Stimulated activated CD4-positive, alpha-beta T cell treated with anti-CD3 and anti-CD28 coated beads, Interleukin-12 subunit alpha, Interleukin-12 subunit beta, amount 100 ng/mL, for 24 hours (primary cell): ENCODE measurements at places on chromosomes 7 and 10.

- DNase-seq, result no peak
Measured at GRCh38 chr10:51034769-51035168, 39.5 kb upstream of the PRKG1 start.

- no peak for DNase-seq
Measured at GRCh38 chr10:86033581-86033980, 333.0 kb downstream of the GRID1 start.

DNA sequence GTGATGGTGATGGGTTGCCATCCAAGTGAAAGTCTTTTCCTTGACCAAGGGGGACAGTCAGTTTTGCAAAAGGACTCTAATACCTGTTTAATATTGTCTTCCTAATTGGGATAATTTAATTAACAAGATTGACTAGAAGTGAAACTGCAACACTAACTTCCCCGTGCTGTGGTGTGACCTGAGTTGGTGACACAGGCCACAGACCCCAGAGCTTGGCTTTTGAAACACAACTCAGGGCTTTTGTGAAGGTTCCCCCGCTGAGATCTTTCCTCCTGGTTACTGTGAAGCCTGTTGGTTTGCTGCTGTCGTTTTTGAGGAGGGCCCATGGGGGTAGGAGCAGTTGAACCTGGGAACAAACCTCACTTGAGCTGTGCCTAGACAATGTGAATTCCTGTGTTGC, 6.9 kb downstream of the PPIF start:
- no peak for DNase-seq

- no peak for DNase-seq
Measured at GRCh38 chr7:101865031-101865430, 47.6 kb downstream of the CUX1 start.

- no peak for DNase-seq
Measured at GRCh38 chr10:112768121-112768520, 181.9 kb upstream of the TCF7L2 start.

DNA sequence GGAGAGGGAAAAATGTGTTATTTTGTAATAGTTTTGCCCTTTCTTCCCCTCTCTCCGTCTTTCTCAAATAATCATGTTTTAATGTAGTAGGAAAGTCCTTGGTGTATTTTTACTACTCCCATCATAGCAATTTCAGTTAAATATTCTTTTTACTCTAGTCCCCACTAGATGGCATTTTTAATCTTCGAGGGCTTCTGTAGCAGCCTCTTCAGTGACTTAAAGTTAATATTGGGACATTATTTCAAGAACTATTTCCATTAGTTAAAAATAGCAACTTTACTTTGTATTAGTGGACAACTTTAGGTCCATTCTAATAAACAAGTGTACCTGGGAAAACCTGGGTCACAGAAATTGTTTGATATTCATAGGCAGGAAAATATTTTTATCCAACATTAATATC, 23.0 kb downstream of the EDRF1 start:
- no peak for DNase-seq

DNA sequence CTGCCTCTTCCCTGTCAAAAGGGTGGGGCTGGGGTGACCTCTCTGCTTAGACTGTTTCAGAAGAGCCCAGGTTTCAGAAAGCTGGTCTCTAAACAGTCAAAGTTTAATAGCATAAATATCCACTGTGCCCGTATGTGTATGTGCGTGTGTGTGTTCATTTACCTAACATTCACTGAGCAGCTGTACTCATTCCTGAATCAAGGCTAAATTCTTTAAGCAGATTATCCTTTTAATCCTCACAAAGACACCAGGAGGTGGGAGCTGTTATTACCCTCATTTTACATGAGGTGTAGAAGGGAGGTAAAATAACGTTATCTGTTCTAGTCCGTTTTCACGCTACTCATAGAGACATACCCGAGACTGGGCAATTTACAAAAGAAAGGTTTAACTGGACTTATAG, 72.2 kb downstream of the RSU1 start:
- DNase-seq, result no peak

- DNase-seq, result no peak
Measured at GRCh38 chr10:75126277-75126676, 14.8 kb downstream of the SAMD8 start.

GRCh38 chr7:106247841-106248240, 36.9 kb downstream of the NAMPT start:
- no peak for DNase-seq

DNA sequence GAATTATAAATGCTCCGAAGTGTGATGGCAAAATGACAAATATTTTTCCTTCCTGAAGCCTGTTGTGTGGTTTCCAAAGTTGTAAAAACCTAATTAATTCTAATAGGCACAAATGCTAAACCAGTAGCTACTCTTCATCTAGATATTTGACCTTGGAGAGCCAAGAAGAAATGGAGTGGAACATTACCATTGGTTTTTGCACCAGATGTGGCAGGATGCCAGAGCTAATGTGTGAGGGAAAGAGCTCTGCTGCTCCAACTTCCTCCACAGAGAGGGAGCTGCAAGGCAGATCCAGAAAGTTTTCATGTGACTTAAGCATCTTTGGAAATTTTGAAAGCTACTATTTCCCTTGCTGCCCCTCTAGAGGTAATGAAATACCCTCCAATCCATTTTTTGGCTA, 65.1 kb upstream of the HPS1 start:
- DNase-seq, result no peak

DNA sequence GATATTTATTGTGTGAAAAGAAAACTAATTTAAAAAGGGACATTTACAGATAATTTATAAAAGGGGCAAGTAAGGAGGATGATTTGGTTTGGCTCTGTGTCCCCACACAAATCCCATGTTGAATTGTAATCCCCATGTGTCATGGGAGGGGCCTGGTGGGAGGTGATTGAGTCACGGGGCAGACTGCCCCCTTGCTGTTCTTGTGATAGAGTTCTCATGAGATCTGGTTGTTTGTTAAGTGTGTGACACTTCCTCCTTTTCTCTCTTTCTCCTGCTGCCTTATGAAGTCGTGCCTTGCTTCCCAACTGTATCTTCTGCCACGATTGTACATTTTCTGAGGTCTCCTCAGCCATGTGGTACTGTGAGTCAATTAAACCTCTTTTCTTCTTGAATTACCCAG, 171.0 kb upstream of the SEMA3E start:
- DNase-seq, result no peak

- peak; percentile 32 for DNase-seq
Measured at GRCh38 chr10:97849103-97849686, 448 bp upstream of the GOLGA7B start.

DNA sequence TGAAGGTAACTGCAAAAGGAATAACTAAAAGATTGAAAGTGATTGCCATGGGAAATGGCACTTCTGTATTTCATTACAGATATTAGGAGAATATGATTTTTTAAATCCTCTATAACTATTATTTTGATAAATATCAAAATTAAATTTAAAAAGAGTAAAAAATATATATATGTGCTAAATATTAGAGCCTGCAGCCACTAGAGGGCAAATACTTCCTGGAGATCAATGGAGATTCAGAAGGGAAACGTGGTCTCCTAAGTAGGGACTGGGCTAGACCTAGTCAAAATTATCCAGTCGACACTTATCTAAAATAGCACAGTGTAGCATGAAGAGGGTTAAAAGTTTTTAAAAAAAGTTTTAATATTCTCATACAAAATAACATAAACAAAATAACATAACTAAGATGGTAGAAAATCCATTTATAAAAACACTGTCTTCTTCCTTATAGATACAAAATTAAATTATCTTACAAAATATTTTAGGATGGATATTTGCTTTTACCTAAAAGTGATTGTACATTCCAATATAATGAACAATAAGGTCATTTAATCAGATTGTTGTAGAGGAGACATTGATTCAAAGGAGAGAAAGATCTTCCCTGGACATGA, 434.3 kb downstream of the MDFIC start:
- DNase-seq, result no peak

- no peak for DNase-seq
Measured at GRCh38 chr7:129559564-129559963, 52.0 kb upstream of the NRF1 start.

- DNase-seq, result no peak
Measured at GRCh38 chr7:73716318-73716890, 3.1 kb downstream of the STX1A start.

GRCh38 chr10:3417096-3417495, 244.5 kb upstream of the PITRM1 start:
- no peak for DNase-seq

GRCh38 chr7:33762911-33763306, 142.4 kb upstream of the BMPER start:
- DNase-seq, result no peak

DNA sequence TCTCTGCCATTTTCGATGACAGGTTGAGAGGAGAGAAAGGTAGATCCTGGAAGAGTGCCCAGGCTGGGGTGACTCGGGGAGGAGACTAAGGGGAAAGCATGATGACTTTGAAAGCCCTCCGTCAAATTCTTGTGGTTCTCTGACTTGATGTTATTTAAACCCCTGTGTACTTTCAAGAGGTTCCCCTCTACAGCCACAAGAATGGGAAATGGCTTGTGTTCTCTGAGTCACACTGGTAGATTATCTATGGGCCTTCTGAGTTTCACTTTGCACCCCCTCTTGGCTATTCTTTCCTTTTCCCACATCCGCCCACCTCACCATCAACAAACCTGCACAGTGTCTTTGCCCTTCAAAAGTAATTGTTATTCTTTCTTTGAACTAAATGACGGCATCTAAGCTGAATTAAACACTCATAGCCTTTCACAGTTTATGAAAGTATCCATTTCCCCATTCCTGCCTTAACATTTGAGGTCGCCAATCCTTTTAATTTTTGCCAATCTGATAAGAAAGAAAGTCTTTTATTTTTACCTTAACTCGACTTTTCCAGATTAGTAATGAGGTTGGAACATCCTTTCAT, 24.1 kb downstream of the PRF1 start:
- DNase-seq, result peak; percentile 70

DNA sequence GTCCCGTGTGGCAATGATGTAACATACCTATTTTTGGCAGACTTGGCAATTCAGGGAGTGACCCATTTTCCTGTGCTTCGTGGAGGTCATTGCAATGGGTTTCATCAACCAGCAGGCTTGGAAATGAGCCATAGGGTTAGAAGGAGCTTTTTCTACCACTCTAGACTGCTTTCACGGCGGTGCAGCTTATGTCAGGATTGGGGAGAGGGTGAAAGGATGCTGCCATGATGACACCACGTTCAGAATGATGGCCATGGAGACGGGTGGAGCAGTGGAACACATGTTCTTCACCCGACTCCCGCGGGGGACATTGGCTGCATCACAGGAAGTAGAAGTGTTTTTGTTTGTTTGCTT, 220.2 kb downstream of the EMX2 start:
- no peak for DNase-seq

DNA sequence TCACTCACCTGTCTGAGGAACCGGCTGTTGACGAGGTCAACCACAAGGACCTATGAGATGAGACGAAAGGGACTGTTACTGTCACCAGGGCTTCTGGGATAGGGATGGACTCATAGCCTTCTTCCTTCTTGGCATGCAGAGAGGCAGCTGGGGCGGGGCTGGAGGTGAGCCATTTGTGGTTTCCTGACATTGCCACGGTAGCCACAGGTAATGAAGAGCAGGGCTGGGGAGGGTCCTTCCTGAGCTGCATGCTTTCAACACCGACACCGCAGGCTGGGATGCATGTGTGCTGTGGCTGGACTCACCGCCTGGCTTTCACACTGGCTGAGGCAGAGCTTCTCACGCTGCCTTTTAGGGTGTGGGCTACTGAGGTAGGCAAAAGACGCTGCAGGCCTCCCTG, 46.4 kb upstream of the MKRN1 start:
- peak; percentile 1 for DNase-seq

DNA sequence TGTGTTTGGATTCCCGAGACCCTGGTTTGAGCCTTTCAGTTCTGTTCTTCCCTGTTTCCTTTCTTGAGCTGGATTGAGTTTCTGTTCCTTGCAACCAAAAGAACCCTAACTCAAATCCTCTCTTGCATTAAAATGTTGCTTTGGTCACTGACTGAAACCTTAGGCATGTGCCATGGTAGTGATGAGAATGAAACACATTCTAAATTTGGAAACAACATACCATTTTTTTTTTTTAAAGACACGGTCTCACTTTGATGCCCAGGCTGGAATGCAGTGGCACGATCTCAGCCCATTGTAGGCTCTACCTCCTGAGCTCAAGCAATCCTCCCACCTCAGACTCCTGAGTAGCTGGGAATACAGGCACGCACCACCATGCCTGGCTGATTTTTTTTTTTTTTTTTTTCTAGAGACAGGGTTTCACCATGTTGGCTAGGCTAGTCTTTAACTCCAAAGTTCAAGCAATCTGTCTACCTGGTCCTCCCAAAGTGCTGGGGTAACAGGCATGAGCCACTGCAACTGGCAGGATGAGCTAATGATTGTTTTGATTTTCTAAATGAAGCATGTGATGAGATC, 8.4 kb downstream of the THAP5 start:
- no peak for DNase-seq

GRCh38 chr7:26278770-26279169, 12.9 kb upstream of the SNX10 start:
- DNase-seq, result no peak

GRCh38 chr7:48786951-48787350, 137.4 kb upstream of the CDC14C start:
- DNase-seq, result no peak

GRCh38 chr7:70855373-70855772, 276.6 kb upstream of the GALNT17 start:
- DNase-seq, result no peak

GRCh38 chr7:112985377-112985987, 101.1 kb downstream of the GPR85 start:
- no peak for DNase-seq

GRCh38 chr10:86419101-86419500, 52.5 kb upstream of the GRID1 start:
- no peak for DNase-seq

- no peak for DNase-seq
Measured at GRCh38 chr7:151491859-151492258, 27.8 kb downstream of the RHEB start.

DNA sequence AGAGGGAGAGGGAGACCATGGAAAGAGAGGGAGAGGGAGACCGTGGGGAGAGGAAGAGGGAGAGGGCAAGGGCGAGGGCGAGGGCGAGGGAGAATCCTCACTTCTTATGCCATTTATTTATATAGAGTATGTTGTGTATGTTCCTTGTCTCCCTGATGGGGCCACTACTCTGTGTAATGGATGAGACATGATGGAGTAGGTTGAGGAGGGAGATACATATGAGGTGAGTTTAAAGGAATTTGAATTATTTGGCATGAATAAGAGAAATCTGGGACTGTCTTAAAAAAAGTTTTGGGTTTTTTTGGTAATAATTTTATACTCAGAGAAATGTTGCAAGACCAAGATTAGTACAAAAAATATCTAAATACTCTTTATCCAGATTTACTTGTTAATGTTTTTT, 20.1 kb downstream of the CCSER2 start:
- DNase-seq, result no peak

DNA sequence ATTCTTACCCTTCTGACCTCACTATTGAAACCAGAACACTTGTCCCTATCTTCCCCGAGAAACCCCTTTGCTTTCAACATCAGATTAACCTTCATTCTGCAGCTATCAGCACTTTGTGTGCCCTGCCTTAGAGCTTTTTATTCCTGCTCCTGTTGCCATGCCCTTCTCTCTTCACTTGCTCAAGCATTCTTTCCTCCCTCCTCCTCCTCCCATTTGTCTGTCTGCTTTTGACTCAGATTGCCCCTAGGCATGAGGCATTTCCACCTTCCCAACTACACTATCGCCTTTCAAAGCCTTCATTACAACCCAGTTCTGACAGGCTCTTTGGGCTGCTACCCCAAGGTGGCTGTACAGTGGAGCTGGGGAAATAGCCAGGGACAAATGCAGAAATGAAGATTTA, 143.3 kb downstream of the SLC25A13 start:
- DNase-seq, result no peak

- DNase-seq, result no peak
Measured at GRCh38 chr7:34078864-34079263, 173.5 kb downstream of the BMPER start.
